SJSA1 (cell line): ENCODE measurements at places on chromosomes 16 and 17.

DNA sequence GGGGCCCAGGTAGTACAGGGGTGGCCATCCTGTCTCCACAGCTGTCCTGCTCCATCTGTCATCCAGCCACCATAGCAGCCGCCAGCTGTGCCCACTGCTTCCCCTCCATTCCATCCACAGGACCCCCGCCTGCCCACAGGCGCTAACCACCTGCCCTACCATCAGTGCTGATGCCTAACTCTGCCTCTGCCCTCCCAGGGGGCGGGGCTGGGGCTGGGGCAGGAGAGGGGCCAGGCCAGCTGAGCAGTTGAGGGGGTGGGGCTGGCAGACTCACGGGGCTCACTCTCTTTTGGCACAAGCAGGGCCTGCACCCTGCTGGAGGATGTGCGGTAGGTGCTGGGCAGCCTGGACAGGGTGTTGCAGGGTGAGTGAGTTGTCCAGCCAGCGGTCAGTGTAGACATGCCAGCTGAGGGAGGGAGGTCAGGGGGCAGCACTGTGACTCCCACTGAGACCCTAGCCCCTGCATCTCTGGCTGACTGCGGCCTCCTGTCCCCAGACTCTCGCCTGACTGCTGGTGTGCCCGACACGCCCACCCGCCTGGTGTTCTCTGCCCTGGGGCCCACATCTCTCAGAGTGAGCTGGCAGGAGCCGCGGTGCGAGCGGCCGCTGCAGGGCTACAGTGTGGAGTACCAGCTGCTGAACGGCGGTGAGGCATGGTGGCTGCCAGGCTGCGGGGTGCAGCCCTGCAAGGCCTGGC, 9.6 kb downstream of the GALK1 start:
- H3K27me3 ChIP-seq, result no peaks in the 10 kb centered on the region
- H3K27ac ChIP-seq, result no peak overlapping the region
- H3K4me3 ChIP-seq, result no peak overlapping the region

GRCh38 chr17:34364751-34365150, 1.7 kb upstream of the CCL1 start:
- no peak overlapping the region for H3K27ac ChIP-seq
- H3K27me3 ChIP-seq, result no peaks in the 10 kb centered on the region
- no peaks in the 10 kb centered on the region for H3K4me1 ChIP-seq

- H3K27ac ChIP-seq, result no peak overlapping the region
- no peaks in the 10 kb centered on the region for H3K36me3 ChIP-seq
Observed at GRCh38 chr16:1117926-1118325, 21.9 kb upstream of the C1QTNF8 start.

GRCh38 chr16:51120730-51121347, 30.2 kb downstream of the SALL1 start:
- no peak overlapping the region for H3K4me3 ChIP-seq
- H3K27ac ChIP-seq, result peak overlapping the region; percentile 59; the same call in 1 of the 2 replicates
- H3K4me1 ChIP-seq, result peaks cover 37% of the 10 kb centered on the region
- DNase-seq, result no peak
- no peaks in the 10 kb centered on the region for H3K36me3 ChIP-seq
- H3K27me3 ChIP-seq, result no peaks in the 10 kb centered on the region

DNA sequence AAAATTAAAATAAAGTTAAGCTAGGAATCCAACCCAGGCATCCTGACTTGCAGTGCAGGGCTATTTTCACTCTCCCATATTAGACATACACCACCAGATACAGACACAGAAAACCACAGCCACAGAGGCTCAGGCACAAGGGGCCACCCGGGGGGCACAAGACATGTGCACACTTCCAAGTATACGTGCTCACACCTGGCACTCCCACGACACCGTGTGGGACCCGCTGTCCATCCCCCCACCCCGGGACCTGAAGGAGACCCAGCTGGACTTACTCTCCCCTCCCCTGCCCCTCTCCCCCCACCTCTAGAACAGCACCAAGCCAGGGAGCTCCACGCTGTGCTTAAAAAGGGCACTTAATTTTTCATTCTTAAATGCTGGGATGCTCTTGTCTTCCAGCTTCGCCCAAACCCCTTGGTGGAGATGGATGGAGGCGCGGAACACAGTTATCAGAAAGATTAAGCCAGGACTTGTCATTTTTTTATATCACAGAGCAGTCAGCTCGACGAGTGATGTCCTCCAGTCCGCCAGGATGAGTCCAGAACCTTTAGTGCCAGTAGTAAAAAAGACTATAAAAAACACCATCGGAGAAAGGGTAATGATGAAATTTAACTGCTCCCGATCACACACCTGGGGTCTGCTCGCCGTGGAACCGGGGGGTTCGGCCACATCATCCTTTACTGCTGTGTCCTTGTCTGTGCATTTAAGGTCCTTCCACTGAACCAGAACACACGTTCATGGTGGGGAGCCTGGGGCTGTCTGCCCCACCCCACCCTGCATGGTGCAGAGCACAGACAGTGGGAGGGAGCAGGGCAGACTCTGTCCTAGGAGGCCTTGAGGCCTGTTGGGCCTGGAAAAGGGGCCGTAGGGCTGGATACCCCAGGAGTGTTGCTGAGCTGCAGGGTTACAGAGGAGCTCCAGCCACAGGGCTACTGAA, 73.3 kb upstream of the LHX1 start:
- no peaks in the 10 kb centered on the region for H3K36me3 ChIP-seq
- no peaks in the 10 kb centered on the region; the same call in 1 of the 2 replicates for H3K27me3 ChIP-seq
- no peak overlapping the region for H3K27ac ChIP-seq
- DNase-seq, result no peak
- H3K4me3 ChIP-seq, result no peak overlapping the region

GRCh38 chr16:64364894-64365293, 757.0 kb downstream of the CDH11 start:
- H3K4me1 ChIP-seq, result no peaks in the 10 kb centered on the region
- no peaks in the 10 kb centered on the region for H3K27me3 ChIP-seq
- DNase-seq, result no peak
- H3K36me3 ChIP-seq, result no peaks in the 10 kb centered on the region
- H3K27ac ChIP-seq, result no peak overlapping the region

DNA sequence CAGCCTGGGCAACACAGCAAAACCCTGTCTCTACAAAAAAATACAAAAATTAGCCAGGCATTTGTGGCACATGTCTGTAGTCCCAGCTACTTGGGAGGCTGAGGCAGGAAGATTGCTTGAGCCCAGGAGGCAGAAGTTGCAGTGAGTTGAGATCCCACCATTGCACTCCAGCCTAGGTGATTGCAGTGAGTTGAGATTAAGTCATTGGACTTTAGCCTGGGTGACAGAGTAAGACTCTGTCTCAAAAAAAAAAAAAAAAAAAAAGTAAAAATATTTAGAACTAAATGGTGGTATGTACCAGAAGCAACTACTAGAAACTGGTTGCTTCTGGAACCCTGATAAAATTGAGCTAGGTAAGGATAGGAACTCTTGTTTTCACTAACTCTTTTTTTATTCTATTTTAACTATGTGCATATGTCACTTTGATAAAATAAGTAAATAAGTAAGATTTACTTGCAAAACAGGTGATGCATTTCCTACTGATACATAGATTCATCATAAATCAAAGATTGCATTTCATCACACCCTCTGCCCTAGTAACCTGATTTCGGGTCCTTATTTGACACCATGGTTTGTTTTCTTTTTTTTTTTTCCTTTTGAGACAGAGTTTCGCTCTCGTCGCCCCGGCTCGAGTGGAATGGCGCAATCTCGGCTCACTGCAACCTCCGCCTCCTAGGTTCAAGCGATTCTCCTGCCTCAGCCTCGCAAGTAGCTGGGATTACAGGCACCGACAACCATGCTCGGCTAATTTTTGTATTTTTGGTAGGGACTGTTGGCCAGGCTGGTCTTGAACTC, 66.0 kb downstream of the USP32 start:
- H3K36me3 ChIP-seq, result peaks cover 3% of the 10 kb centered on the region; the same call in 1 of the 2 replicates
- H3K4me3 ChIP-seq, result no peak overlapping the region
- H3K27ac ChIP-seq, result no peak overlapping the region
- no peak for DNase-seq
- H3K27me3 ChIP-seq, result no peaks in the 10 kb centered on the region
- H3K4me1 ChIP-seq, result no peaks in the 10 kb centered on the region

GRCh38 chr17:35892091-35893035, 12.2 kb upstream of the CCL5 start:
- no peaks in the 10 kb centered on the region for H3K36me3 ChIP-seq
- H3K27ac ChIP-seq, result no peak overlapping the region
- no peak overlapping the region for H3K4me3 ChIP-seq
- DNase-seq, result no peak
- no peaks in the 10 kb centered on the region for H3K27me3 ChIP-seq

- H3K36me3 ChIP-seq, result no peaks in the 10 kb centered on the region
- DNase-seq, result no peak
- no peaks in the 10 kb centered on the region for H3K4me1 ChIP-seq
- no peak overlapping the region for H3K4me3 ChIP-seq
Observed at GRCh38 chr16:13864689-13865088, 55.3 kb upstream of the ERCC4 start.

GRCh38 chr17:70181376-70181775, 12.0 kb downstream of the KCNJ2 start:
- no peak for DNase-seq
- no peaks in the 10 kb centered on the region for H3K4me1 ChIP-seq
- no peak overlapping the region for H3K4me3 ChIP-seq
- H3K27me3 ChIP-seq, result peaks cover 20% of the 10 kb centered on the region

GRCh38 chr17:61411261-61412142, 11.9 kb downstream of the TBX2 start:
- H3K4me1 ChIP-seq, result peaks cover 34% of the 10 kb centered on the region
- peak overlapping the region; percentile 46; the same call in 1 of the 2 replicates for H3K27ac ChIP-seq
- peak; percentile 54 for DNase-seq
- H3K36me3 ChIP-seq, result peaks cover 14% of the 10 kb centered on the region
- peak overlapping the region; percentile 55 for H3K4me3 ChIP-seq

DNA sequence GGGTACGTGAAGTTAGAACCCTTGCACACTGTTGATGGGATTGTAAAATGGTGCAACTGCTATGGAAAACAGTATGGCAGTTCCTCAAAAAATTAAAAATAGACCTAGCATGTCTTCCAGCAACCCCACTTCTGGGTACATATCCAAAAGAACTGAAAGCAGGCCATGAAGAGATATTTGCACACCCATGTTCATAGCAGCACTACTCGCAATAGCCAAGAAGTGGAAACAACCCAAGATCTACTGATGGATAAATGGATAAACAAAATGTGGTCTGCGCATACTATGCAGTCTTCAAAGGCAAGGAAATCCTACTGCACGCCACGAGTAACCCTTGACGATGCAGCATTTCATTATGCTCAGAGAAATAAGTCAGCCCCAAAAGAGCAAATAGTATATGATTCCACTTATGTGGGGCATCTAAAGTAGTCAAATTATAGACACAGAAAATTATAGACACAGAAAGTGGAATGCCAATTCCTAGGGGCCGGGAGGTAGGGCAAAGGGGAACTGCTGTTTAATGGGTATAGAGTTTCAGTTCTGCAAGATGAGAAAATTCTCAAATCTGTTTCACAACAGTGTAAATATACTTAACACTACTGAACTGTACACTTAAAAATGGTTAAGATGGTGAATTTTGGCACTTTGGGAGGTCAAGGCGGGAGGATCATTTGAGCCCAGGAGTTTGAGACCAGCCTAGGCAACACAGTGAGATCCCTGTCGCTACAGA, 17.2 kb downstream of the CORO7 start:
- no peak overlapping the region for H3K27ac ChIP-seq
- H3K4me3 ChIP-seq, result no peak overlapping the region
- no peak for DNase-seq
- H3K27me3 ChIP-seq, result no peaks in the 10 kb centered on the region
- peaks cover 6% of the 10 kb centered on the region for H3K4me1 ChIP-seq
